ENCODE measurements at places on chromosomes 6 and 20.

DNA sequence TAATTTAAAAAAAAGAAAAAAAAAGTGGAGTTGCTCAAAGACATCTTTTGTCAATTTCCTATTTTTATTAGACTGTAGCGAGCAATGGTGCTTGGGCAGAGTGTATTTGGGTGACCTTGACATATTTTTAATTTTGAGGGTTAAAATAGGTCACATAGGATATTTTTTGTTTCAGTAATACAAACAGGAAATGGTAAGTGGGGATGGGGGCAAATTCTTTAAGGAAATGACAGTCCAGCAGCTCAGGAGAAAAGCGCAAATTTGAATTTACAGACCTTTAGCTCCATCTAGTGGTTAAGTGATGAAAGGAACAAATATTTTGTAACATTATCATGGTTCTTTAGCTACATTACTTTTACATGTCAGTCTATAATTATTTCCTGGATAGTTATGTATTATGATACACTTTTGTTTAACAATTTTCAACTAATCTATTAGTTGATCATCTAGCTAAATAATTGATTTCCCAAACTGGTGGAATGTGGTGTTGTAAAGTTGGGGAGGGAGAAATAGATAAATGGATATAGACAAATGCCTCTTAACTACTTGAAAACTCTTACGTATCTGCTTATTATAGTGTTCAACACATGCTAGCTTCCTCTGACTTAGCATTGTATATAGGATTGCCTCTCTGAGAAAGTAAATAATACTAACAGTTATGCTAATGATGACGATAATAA is 10.0 kb downstream of the CITED2 start:
- DNase-seq, result no peak

DNA sequence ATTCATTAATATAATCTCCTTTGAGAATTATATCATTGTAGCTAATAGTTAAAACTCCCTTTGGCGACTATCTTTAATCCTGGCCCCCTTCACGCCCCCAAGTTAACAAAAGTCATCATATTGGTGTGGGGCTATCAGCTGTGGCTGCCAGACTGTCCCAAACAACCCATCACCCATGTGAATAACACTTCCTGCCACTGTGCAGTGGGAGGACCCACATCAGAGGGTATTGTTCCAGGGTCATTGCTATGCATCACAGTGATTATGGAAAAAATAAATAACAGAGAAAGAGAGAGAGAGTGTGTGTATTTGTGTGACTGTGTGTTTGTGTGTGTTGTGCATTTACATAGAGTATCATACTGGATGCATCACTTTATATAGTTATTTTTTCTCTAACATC is 39.3 kb upstream of the TENT5A start:
- DNase-seq, result no peak

- DNase-seq, result no peak
Observed at GRCh38 chr6:122702841-122703240, 76.7 kb upstream of the FABP7 start.

GRCh38 chr6:34246563-34247391 is 2.0 kb downstream of the SMIM29 start:
- no peak for DNase-seq

GRCh38 chr20:48706710-48707365 is 121.0 kb downstream of the PREX1 start:
- no peak for DNase-seq

DNA sequence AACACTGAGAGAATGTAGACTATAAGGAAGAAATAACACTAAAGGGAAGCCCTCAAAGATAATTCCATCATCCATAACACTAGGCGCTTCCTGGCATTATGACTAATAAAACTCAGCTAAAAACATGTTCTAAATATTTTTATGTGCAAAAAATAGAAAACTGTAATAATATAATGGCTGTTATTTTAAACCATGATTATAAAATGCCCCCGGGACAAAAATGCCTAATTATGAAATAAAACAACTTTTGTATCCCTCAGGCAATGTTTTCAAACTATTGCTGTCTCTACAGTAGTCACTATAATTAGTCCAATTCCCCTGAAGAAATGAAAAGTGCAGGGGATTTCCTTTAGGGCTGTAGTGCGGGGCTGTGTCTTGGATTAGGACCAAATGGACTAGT is 242.4 kb downstream of the RNF144B start:
- no peak for DNase-seq

- DNase-seq, result no peak
Observed at GRCh38 chr6:159838020-159838744, 38.1 kb downstream of the PNLDC1 start.

- DNase-seq, result no peak
Observed at GRCh38 chr6:111339294-111339693, 143.7 kb downstream of the REV3L start.

GRCh38 chr6:144475411-144475810 is 190.3 kb downstream of the UTRN start:
- DNase-seq, result no peak

GRCh38 chr6:138499303-138500018 is at the start of gene NHSL1:
TSS of gene NHSL1 (minus strand) at chr6:138499494. CDS start at chr6:138499290, 204 bp downstream.
- DNase-seq, result no peak

- no peak for DNase-seq
Observed at GRCh38 chr20:51305316-51306052, 237.0 kb downstream of the NFATC2 start.

DNA sequence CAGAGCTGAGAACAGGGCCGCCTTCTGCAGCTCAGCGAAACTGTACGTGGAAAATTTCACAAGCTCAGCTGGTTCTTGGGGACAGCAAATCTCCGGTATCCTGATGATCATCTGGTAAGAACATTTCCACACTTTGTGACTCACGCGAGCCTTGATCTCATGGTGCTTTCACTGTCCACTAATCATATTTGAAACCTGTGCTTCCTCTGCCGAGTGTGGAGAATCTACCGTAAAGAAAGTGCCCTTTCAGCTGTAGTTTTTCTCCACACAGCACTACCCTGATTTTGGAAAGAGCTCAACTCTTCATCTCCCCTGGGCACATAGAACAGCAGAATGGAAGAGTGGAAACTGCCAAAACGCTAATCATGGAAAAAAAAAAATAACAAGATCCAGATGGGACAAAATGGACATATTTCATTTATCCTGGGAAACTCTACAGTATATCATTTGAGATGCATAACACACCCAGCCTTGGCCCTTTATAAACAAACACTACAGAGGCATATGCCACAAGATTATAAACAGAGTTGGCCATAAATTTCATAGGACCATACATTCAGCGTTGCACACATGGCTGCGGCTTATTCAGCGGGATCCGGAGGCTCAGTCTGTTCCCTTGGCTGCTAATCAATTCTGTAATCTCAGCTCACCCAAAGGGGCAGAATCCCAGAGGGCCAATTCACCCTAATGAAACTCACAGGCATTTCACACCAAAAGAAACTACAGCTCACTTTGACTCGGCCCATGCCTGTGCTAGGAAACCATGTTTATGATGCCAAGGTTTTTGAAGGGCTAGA is 434.5 kb downstream of the HDGFL1 start:
- no peak for DNase-seq

- no peak for DNase-seq
Observed at GRCh38 chr6:41445261-41445660, 100.9 kb upstream of the FOXP4 start.

DNA sequence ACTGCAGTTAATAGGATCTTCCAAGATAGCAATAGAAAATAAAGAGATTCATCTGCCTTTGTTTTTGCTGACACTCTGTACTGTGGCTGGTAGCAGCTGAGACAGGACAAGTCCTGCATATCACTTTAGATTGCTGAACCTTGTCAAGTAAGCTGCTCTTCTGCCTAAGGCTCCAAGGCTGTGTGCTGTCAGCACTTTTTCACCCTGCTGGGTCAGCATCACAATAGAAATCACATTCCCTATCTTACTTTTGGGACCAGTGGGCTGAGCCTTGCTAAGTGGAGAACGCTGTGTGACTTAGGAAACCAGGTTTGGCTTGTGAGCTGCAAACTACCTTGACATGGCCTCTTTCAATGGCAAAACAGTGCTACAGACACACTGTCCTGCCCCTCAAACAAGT is 263.9 kb downstream of the FRK start:
- DNase-seq, result no peak

- DNase-seq, result no peak
Observed at GRCh38 chr6:64146876-64147275, 511.3 kb downstream of the PHF3 start.

GRCh38 chr6:132511210-132511830 is 1.6 kb downstream of the STX7 start:
- DNase-seq, result no peak

GRCh38 chr6:16523606-16524379 is 237.5 kb downstream of the ATXN1 start:
- no peak for DNase-seq

DNA sequence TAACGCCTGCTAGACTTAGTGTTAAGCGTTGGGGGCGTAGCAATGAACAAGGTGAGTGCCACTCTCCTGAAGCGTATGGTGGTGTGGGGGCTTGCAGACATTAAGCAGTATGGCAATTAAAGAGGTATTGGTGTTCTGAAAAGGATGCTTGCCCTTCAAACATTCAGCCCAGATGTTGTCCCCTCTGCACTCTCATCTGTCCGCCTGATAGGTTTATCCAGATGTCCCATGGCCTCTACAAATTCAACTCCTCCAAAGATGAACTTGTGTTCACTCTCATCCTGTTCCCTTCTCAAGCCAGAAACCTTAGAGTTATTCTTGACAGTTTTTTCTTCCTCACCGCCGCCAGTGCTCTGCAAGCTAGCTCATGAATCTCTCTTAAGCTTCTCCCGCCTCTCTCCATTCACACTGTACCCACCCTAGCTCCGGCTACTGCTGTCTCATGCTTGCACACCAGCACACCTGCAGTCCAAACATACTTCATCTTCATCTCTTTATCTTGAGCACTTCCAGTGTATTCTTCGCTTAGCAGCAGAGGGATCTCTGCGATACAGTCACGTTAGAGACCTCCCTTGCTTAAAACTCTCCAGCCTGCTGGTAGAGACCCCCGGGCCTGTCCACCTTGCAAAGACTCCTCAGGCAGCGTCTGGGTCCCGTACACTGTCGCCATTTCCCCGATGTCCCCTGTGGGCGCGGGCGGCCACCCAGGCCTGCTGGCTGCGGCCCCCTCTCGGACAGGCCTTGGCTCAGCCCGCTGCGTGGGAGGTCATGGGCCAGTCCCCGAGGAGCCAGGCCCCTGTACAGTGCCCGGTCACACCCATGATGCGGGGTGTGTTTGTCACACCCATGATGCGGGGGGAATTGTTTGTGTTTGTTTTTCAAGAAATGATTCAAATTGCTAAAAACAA is 962 bp downstream of the DDX27 start:
- no peak for DNase-seq

- DNase-seq, result no peak
Observed at GRCh38 chr20:46371656-46372055, 34.8 kb downstream of the ELMO2 start.

- no peak for DNase-seq
Observed at GRCh38 chr6:99521633-99522151, 6.5 kb upstream of the USP45 start.

- peak; percentile 82 for DNase-seq
Observed at GRCh38 chr6:159217595-159218275, 48.5 kb downstream of the FNDC1 start.

DNA sequence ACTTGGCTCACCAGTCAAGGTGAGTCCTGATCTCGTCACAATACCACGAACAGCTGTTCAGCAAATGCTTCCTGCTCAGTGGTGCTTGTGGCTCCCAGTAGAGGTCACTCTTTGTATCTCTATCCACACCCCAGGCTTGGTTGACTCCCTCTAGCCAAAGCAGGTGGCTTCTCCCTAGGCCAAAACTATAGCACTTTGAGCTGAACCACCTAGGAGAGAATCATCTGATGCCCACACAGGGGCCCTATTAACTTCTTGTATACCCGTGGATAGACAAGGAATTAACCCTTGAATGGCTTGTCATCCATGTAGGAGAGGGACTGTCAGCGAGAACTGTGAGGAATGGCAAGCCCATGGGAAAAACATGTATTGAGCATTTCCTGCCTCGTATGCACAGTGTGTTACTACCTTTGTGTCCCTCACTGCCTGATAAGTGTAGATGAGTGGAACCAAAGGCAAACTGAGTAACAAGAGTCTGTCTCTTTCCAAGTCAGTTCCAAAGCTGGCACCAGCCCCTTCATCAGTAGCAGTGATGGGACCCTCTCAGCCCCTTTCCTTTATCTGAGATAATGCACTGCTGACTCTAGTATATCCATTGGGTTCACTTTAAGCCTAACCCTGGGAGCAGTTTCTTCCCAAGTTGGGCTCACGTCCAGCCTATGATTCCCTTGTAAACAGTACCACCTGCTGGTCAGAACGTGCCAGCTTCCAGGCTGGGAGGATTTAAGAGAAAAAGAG is 42.5 kb downstream of the EIF2S2 start:
- DNase-seq, result no peak

DNA sequence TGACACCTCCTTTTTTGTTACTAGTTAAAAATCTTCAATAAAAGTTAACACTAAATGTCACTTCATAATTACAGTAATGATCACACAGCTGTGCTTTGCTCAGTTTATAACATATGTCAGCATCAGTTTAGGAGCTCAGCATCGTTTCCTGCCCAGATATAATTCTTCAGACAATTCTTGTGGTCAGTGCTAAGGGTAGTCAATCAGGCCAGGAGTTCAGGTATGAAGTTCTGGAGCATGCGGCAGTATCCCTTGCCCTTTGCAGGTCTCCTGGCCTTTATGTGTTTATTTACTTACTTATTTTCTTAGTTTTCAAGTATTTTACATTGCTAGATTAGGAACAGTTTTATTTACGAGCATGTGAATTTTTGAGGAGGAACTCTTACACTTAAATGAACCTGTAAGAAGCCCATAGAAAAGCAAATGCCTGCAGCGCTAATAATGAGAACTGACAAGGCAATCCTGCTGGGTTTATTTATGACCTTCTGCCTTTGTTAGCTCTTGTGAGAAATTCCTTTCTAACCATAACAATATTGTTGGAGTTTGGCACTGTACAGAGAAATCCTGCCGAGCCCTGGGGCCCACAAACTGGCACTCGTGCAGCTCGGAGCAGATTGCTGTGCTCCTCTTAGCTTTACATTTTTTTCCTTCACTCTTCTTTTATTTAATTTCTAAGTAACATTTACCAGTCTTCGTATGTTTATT is 252.8 kb downstream of the TMEM242 start:
- DNase-seq, result no peak

DNA sequence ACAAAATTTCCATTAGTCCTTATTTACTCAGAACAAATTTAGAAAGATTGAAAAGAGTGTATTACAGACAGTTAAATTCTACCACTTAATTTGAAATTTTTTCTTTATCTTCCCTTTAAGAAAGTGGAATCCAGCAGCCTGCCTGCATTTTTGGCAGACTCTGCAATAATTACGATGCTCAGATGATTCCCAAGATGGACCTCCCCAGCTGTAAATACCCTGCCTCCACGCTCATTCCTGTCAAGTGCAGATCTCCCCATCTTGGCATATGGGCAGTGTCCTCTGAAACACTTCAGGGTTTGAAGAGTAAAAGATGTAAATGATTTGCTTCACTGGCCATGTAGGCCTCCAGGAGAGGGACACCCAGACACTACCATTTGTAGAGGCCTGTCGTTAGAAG is 471.2 kb downstream of the PRKN start:
- no peak for DNase-seq

GRCh38 chr20:33677991-33678702 is 3.9 kb upstream of the NECAB3 start:
- DNase-seq, result peak; percentile 26
